ENCODE measurements at places on chromosomes 5 and 9.

GRCh38 chr5:98769210-98769958 is 4.1 kb upstream of the RGMB start:
- peak; percentile 50 for DNase-seq

- no peak for DNase-seq
These were observed 152.2 kb downstream of the TMEM167A start for GRCh38 chr5:82925061-82925411.

- DNase-seq: no peak
These were observed 138.8 kb upstream of the CD180 start for GRCh38 chr5:67335426-67335825.

DNA sequence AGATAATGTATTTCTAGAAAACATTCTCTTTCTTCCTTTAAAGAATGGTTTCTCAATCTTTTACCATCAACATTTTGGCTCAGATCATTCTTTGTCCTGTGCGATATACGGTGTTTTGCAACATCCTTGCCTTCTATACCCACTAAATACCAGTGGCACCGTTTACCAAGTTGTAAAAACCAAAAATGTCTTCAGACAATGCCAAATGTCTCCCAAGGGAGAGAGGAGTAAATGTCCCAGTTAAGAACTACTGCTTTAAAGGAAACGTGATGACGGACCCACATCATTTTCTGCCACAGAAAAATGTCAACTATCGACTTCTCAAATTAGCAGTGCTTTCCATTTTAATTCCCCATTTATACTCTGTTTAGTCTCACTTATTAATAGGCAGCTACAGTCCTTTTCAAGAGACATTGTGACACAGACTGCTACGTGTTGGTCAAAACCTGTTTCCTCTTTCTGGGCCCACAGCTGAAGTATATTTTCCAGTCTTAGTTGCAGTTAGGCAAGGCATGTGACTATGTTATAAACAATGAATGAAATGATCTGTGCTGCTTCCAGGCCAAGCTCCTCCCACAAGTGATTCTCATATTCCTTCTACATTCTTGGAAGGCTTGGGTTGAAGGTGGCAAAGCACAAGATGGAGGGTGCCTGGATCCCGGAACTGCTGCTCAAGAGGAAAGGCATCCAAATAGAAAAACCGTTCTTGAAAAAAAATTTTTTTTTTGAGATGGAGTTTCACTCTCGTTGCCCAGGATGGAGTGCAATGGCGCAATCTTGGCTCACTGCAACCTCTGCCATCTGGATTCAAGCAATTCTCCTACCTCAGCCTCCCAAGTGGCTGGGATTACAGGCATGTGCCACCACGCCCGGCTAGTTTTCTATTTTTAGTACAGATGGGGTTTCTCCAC is 8.8 kb downstream of the PRXL2C start:
- no peak for DNase-seq

DNA sequence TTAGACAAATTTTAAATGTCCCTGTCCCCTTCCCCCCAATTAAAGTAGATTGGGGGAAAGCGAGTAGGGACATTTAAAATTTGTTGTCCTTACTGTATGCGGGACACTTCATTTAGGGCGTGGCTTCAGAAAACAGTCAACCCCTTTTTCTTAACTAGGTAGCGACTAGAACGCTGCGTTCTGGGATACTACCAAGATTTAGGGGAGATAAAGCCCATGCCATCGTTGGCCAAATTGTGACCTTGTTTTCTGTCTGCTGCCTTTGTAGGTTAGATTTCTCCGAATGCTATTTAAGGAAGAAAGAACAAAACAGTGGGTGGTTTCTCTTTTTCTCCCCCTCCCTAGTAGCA is 1.2 kb downstream of the CKS2 start:
- DNase-seq: no peak

GRCh38 chr5:150302301-150303069 is at the start of gene ARSI:
Gene ARSI (minus strand): TSS chr5:150302905. CDS start chr5:150302373, 532 bp downstream.
- DNase-seq: no peak

GRCh38 chr5:96957254-96958049 is 21.6 kb downstream of the LNPEP start:
- DNase-seq: peak; percentile 50

- DNase-seq: no peak
These were observed 49.3 kb upstream of the FANCC start for GRCh38 chr9:95366731-95367325.

GRCh38 chr9:107208121-107208520 is 75.0 kb upstream of the RAD23B start:
- DNase-seq: no peak

- DNase-seq: no peak
These were observed 98.6 kb downstream of the AMBP start for GRCh38 chr9:113979343-113980127.

DNA sequence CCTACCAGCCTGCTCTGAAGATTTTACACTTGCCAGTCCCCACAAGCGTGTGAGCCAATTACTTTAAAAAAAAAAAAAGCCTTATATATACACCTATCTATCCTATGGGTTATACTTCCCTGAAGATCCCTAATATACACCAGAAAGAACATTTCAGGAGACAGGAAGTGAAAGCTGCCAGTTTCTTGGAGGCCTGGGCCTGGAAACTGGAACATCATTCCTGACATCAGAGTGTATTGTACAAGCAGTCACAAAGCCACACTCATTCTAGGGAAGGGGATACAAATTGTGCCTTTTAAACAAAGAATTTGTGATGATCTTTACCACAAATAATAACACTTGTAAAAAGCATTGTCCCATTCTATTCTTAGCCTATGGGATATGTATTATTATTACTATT is 98.3 kb upstream of the FBN2 start:
- DNase-seq: no peak

- DNase-seq: no peak
These were observed 13.0 kb downstream of the SEPTIN8 start for GRCh38 chr5:132764051-132764450.

- peak; percentile 52 for DNase-seq
These were observed 31.2 kb upstream of the EXOC3 start for GRCh38 chr5:411728-412127.

DNA sequence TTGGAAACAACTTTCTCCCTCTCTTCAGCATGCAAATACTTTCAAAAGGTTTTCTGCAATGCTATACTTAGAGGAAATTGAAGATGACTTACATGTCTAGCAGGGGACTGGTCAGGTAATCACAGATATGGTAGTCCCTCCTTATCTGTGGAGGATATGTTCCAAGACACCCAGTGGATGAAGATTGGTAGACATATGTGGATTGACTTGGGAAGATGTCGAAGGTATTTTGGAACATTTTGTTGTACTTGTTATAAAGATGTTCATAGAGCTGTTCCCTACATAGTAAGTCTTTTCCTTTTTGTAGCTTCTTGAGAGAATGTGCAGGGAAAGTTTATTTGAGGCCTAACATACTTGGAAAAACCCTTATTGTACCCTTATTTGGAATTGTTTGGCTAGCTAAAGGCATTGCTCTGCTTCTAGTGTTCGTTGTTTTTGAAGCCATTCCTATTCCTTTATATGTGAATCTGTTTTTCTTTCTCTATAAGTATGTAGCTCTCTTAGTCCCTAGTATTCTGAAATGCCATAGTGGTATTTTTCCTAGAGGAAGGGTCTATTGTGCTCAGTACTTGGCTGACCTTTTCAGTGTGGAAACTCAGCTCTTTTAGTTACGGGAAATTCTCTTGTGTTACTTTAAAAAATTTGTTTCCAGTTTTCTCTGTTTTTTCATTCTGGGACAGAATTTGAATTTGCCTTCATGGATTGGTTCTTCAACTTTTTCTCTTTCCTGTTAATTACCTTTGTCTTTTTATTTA is 25.7 kb downstream of the GPR151 start:
- DNase-seq: no peak

DNA sequence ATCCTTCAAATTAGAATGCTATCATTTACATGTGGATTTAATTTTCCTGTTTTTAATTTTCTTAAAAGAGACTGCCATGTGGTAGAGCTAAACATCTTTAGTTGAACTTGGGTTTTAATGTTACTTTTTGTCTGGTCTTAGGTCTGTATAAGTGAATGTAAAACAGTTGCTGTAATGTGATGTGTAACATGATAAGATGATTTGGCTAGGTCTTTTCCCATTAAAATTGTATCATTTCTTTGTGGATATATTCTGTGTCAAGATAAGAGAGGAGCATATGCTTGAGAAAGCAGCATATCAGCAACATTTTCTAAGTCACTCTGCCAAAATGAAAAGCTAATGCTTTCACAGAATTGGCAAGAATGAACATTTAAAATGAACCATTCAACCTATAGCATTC is 18.5 kb downstream of the TMEM167A start:
- DNase-seq: no peak

DNA sequence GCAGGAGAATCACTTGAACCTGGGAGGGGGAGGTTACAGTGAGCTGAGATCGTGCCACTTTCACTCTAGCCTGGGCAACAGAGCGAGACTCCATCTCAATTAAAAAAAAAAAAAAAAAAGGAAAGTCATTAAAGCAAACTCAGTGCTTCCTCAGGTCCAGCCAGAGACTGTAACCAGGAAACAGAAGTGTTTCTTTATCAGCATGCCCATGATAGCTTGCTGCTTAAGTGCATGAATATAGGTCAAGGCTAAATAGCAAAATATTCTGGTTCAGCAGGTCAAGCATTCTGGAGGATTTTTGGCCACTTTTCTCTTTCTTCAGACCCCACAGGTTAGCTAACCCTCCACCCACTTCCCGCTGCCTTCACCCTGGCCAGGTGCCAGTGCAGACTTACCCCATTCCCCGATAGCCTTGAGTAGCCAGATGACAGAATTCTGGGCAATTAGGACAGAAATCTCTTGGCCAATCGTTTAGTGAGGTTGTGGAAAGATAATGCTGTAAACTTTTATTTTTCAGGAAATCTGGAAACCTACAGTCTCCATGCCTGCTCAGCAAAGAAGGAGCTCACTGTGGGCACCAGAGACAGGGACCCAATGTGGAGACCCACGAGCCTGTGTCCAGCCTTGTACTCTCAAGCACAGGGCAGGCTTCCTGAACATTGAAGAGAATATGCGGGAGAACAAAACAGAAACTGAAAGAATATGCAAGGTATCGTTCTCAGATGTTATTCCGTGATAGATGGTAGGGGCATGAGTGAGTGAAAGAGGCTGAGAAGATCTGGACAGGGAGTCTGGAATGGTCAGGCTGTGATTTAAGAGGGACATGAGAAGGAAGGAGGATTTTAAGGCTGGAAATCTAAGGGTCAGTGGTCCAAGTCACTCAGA is 4.2 kb upstream of the UGT3A2 start:
- DNase-seq: no peak

GRCh38 chr9:106528158-106528557 is 334.8 kb upstream of the ZNF462 start:
- DNase-seq: no peak

- no peak for DNase-seq
These were observed 737 bp downstream of the NANS start for GRCh38 chr9:98057138-98057799.

- DNase-seq: no peak
These were observed 238.7 kb downstream of the NFIB start for GRCh38 chr9:14075218-14075617.

- DNase-seq: no peak
These were observed 38.1 kb downstream of the SLC12A2 start for GRCh38 chr5:128121651-128122050.

GRCh38 chr5:14510156-14510734 is 71.3 kb upstream of the OTULINL start:
- no peak for DNase-seq

GRCh38 chr9:79883073-79883645 is 311.4 kb downstream of the TLE4 start:
- DNase-seq: peak; percentile 19

DNA sequence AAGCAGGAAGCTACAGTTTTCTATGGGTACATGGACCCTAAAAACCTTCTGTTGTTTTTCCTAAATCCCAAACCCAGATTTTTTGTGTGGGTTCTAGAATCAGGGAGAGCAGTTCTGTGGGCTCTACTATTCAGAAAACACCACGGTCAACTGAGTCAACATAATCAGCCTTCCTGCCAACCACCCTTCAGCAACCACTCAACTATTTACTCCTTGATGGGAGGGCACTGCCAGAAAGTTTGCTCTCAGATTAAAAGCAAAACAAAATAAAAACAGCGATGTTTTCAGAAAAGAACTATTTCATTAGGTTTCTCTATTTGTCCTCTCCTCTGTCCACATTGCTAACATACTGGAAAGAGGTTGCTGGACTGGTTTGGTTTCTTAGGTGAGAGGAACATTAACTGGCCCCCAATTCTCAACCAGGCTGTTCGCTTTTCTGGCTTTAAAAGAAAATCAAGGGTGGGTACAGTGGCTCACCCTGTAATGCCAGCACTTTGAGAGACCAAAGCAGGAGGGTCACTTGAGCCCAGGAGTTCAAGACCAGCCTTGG is 72.3 kb downstream of the GCNT1 start:
- no peak for DNase-seq

GRCh38 chr5:137730336-137730735 is 5.6 kb downstream of the KLHL3 start:
- no peak for DNase-seq

- peak; percentile 12 for DNase-seq
These were observed 91.5 kb upstream of the NFIL3 start for GRCh38 chr9:91515074-91515687.

GRCh38 chr5:116944183-116944582 is 369.6 kb upstream of the SEMA6A start:
- no peak for DNase-seq

GRCh38 chr5:15501091-15501791 is 1.3 kb downstream of the FBXL7 start:
- DNase-seq: no peak

DNA sequence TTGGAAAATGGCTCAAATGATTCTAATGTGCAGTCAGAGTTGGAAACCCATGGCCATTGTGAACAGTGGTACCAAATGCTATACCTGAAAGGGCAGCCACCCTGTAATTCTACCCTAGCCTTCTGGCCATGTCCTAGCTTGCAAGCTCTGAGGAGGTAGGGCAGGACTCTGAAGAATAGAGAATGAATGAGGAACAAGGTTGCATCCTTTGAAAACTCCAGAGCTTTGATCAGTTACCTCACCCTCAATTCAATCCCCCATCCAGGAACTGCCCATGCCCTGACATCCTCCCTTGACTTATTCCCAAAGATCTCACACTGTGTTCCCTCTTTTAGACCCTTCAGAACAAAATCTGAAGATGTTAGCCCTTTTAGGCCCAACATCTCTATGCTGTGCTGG is 17.8 kb upstream of the ERMP1 start:
- DNase-seq: no peak

DNA sequence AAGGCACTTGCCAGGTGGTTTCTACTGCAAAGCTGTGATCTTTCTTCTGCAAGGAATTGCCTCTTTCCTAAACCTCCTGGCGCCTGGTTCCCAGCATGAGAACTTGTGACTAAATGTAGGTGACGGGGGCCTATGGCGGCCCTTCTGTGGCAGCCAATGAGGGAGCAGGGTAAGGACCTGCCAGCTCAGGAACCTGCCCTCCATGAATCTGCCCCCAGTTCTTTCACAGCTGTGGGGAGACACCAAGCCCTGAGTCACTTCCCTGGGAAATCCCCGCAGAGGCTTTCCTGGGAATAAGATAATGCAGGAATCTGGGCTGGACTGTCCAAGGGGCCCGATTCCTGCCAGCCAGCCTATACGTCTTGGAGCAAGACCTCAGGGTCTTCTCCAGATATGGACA is 56.7 kb upstream of the CTNNA1 start:
- no peak for DNase-seq

DNA sequence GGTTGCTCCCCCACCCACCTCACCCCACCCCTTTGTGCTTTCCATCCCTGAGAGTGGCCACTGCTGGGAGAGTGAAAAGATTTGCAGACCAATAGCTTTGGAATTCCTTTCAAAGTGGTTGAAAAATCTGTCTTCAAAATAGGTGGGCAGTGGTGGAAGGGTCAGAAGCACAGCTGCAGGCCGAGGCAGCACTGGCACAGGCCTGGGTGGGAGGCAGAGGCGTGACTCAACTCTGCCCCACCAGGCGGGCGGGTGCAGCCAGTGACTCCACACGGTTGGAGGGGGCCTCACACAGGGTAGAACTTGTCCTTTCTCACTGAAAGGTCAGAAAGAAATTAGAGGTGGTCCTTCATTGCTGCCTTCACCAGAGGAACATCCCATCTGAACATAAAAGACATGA is 214.9 kb upstream of the TBCA start:
- DNase-seq: no peak
